ENCODE measurements at places on chromosomes 7 and 10.

- no peak for DNase-seq
Measured at GRCh38 chr7:111708072-111708471, 145.8 kb upstream of the IMMP2L start.

DNA sequence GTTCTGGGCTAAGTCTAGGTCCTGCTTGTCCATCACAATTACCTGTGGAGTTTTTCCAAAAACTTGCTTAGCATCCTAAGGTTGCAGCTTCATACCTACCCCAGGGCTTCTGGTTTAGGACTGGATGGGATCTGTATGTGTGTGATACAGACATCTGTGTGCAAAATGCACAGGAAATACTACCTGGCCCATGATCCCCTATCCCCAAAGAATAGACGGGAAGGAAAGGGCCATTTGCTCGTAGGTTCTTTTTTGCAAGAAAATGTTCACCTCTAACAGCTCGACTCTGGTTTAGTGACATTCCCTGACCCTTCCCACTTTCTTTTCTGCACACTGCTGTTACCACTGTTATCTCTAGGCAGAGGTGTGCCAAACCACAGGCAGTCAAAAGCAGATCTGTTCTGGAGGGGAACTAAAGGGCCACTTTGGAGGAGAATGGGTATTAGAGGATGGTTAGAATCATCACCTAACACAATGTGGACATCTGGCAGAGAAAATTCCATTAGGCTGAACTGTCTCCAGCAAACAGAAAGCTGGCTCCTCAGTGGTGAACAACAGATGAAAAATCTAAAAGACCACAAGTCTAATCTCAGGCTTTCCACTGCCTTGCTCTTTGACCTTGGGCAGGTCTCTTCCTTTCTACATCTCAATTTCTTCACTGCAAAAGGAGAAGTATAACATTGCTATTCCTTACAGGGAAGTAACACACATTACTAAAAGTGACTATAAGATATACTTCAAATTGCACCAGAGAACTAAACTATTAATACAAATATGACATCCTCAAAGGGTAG lies 107.4 kb downstream of the UBE2H start:
- DNase-seq = peak; percentile 44

DNA sequence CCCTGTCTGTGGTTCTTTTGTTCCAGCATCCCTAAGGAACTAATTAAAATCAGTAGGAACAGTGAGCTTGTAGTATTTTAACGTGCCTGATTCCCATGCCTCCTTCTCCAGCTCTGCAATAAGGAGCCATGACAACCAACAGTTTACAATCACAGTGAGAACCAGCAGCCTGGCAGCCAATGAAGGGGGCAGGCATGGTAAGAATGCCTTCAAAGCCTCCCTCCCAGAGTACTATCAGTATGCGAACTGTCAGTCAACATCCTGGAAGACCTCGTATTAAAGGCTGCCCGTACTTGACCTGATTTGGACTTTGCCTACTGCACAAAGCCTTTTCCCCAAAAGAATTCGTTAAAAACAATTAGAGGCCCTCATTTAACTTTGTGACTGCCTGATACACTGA lies 7.7 kb downstream of the ZPBP start:
- DNase-seq = no peak

DNA sequence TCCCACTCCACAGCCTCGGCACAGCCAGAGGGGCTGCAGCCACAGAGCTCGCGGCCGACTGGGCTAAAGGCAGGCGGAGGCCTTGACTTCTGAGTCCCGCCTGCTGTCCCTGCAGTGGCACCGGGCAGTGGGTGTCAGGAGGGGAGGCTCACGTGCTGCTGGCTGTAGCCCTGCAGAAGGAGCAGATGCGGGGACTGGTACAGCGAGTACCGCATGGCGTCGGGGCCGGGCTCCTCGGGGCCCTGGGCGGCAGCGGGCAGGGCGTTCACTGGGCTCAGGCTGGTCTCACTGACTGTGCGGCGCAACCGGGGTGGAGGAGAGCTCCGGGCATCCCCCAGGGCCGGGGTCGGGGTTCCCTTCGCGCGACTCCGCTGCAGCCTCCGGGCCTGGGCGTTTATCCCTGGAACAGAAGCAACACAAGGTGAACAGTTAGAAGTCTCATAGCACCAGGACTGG lies 25.6 kb downstream of the PAPOLB start:
- DNase-seq = no peak

- peak; percentile 94 for DNase-seq
Measured at GRCh38 chr10:71888623-71889387, 37.8 kb upstream of the PSAP start.

GRCh38 chr10:127532659-127533058 lies 16.4 kb upstream of the NPS start:
- DNase-seq = no peak

GRCh38 chr10:106917452-106918055 lies 247.0 kb downstream of the SORCS1 start:
- no peak for DNase-seq

DNA sequence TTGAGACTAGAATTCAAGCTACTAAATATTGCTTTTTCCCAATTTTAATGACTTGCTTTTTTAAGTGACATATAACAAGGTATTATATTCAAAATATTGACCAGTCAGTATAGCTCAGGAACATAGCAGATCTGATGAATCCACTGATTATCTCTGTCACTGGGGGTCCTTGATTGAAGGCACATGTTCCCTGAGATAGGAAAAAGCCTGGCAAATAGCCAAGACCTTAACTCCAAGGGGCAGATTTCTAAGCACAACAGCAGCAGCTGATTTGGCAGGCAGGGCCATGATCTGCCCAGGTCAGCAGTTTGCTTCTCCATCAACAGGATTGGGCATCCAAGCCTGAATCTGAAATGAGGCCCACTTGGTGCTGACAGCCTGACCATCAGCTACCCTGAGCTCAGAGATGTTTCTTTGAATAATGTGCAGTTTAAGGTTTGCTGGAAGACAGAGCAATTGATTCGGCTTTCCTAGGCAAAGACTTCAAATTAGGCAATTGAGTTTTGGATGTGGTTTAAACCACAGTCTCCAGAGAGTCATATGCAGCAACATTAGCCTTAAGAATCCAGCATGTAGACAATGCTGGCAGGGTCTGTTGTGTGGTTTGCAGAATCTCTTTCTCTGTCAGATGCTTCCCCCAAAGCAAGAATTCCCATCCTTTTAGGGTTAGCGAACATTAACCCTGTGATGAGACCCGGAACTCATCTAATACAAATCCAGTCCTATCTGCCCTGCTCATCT lies 352.6 kb downstream of the ADRA2A start:
- no peak for DNase-seq

DNA sequence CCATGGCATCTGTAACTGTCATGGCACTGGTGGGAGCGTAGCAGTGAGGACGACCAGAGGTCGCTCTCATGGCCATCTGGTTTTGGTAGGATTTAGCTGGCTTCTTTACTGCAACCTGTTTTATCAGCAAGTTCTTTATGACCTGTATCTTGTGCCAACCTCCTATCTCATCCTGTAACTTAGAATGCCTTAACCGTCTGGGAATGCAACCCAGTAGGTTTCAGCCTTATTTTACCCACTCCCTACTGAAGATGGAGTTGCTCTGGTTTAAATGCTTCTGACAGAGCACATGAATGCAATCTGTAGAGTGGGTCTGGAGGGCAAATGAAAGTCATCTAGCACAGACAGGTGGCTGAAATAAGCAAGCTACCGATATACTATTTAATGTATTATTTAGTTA lies 55.3 kb upstream of the OPN4 start:
- no peak for DNase-seq

DNA sequence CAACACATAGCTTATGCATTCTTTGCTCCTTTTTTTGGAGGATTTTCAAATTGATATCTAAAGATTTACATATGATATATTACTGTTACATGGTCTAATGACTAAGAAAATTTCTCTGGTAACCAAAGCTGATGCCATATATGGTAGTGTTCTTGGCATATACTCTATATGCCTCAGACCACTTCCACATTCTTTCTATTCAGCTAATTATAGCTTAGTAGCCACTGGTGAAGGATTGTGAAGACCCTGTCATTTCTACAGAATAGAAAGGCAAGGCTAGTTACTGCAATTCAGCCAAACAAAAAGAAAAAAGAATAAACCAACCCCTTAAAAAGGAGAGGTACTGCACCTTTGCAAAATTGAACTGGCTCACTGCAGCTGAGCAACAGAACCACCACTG lies 3.7 kb downstream of the PURB start:
- peak; percentile 77 for DNase-seq

- DNase-seq = peak; percentile 43
Measured at GRCh38 chr10:48506147-48506917, 98.5 kb downstream of the ARHGAP22 start.

DNA sequence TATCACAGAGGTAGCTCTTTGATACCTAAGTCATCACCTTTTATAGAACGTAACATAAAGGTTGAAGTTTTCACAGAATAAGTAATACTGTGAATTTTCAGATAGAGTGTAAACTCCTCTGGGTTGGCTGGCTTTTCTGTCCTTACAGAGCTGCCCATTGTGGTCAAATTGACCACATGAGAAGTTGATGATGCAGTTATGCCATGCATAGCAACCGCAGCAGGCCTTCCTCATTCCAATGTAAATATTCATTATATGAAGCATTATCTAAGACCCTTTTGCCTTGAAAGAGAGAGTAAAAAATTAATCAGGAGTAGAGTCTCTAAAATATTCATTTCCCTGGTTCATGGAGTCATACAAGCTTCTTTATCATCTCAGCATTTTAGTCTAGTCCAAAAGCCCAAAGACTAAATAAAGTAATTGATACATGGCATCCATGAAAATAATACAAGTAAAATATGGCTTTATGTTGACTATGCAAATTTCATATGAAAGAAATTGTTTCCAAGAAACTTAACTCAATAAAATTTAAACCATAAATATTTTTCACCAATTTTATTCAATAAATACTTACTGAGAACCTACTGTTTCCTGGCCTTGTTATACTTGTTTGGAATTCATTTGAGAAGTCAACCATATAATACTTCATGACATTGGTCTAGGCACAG lies 516.4 kb downstream of the PCDH15 start:
- no peak for DNase-seq

GRCh38 chr7:155190688-155191087 lies 107.0 kb upstream of the INSIG1 start:
- peak; percentile 36 for DNase-seq

- peak; percentile 95 for DNase-seq
Measured at GRCh38 chr7:80918909-80919721, at the start of gene SEMA3C. TSS of gene SEMA3C (minus strand) at chr7:80919051. CDS start at chr7:80916781, 2,270 bp downstream.

DNA sequence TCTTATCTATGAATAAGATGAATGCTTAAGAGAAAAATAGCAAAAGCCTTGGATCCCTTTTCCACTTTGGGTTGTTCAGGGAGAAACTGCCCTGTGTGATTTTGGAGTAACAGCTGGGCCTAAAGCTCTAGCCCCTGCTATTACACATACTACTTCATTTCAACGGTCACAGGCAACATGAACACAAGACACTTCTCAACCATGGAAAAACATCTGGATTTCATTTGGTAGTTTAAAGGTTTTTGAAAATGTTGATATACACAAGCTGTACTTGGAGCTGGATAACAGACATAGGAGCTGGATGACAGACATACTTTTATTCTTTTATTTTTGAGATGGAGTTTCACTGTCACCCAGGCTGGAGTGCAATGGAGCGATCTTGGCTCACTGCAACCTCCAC lies 2.7 kb upstream of the CHUK start:
- DNase-seq = no peak

DNA sequence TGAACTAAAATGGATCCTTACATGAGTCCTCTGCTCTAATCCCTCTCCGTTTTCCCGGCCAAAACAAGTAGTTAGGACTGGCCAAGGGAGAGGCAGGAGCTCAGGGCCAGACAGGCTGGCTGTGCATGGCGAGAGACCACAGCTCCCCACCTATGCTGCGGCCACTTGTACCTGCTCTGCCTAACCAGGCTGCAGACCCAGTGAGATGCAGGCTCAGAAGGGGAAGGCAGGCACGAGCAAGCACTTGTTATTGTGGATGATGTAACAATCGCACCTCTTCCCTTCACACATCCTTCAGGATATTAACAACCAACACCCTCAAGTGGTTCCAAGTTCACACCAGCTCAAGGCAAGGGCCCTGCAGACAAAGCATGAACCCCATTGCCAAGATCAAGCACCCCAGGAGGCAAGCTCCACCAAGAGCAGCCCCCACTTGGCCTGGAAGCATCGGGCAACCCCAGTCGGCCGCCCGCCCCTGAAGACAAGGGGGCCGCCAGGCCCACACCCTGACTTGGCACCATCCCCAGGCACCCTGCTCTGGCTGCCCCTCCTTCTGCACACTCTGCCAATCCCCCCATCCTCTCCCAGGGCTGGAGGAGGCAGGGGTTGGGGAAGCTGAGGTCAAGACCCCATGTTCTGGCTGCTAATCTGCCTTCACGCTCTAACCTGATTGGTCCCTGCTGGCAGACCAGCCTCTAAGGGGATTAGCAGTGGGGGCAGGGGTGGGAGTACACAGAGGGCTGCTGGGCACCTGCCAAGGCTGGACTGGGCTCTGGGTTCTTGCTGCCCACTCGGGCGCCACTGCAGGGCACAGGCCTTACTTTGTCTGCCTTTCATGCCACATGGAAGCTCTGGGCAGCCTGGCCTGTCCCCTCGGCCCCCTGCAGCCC lies 111.3 kb downstream of the SLIT1 start:
- no peak for DNase-seq

GRCh38 chr10:15213461-15213861 lies 45.0 kb upstream of the NMT2 start:
- DNase-seq = no peak

DNA sequence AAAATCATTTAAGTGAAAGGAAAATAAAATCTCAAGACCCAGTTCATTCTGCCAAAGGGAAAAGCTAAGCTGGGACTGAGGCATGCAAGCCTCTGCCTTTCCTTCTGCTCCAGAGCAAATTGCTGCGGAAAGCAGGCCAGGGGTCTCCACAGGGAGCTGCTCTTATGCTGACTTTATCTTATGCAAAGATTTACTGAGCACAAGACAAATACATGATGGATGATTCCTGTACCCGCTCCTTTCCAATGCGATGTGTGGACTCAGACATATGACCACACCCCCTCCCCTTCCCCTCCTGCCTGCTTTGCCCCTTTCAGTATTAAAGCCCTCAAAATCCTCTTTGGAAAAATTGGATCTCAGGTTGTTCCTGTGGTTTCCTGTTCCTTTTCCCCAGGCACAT lies 74.2 kb upstream of the INSIG1 start:
- DNase-seq = no peak

- no peak for DNase-seq
Measured at GRCh38 chr10:53403688-53404087, 631.1 kb upstream of the MBL2 start.

GRCh38 chr7:103343758-103344452 lies 662 bp downstream of the DNAJC2 start:
- peak; percentile 26 for DNase-seq

DNA sequence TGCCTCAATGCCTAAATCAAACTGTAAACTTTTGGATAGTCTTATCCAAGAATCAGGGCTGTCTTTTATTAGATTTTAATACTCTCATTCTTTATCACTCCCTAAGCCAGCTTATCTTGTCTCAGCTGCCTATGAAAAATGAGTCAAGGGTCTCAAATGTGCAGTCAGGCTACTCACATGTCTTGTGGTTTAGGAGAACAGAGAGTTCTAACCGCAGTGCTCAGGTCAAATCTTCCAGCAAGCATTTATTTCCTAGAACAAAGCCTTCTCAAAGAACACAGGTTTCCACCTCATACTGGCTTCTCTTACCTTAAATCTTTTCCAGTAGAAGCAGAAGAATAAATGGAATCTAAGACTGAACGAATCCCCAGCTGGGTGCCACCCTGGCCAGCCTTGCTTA lies 23.5 kb downstream of the HTR5A start:
- no peak for DNase-seq

GRCh38 chr7:23335136-23335535 lies 36.0 kb downstream of the MALSU1 start:
- DNase-seq = no peak

- DNase-seq = peak; percentile 72
Measured at GRCh38 chr10:79050896-79051555, 17.7 kb upstream of the ZMIZ1 start.

- no peak for DNase-seq
Measured at GRCh38 chr7:64959072-64959747, 31.6 kb downstream of the ZNF117 start.

All from cardiac fibroblast (primary cell).